ENCODE measurements at places on chromosomes 4 and X. TPM values are rescaled to one million over a fixed set of nuclear protein-coding genes. Genes with fewer than 3 reads are reported as not detected.
A peak's percentile ranks its signal among the peaks of the same experiment; 100 is the strongest.

The UGT2B15 gene
- not detected for total RNA-seq

- DNase-seq = peak; percentile 55
Observed at GRCh38 chrX:123859409-123859845, 426 bp upstream of the XIAP start.

DNA sequence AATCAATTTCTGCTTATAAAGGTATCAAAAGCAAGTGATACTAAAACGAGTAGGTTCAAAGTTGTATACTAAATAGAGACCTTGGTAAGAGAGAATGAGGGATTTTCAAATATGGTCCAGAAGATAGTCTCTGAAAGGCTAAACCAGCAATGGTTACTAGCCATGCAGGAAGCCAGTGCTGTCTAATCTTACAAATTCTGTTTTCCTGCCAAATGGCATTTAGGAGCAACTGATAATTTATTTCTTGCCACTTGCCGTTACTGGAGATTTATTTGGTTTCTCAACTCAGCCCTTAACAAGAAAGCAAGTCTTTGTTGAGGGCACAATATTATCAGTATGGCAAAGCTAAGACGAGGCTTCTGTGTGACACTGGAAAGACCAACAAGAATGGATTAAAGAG is 47.2 kb downstream of the MAP7D3 start:
- DNase-seq = no peak

The JADE3 gene
- total RNA-seq = 12.8 TPM

DNA sequence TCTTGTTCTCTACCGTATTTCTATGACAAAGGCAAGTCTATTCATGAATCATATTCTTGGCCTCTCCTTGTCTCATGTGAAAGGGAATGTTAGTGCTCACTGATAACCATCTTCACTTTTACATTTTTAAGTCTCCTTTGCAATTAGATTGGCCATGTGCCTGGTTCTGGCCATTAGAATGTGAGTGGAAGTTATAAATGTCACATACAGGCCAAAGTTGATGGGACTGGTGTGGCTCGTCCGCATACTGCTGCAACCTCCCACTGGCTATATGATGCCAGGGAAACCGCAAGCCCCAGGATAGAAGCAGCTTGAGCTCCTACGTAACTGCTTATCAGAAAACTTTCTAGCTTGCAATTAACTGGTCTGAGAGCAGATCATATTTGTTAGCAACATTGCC is 86.1 kb downstream of the MAGEC1 start:
- no peak for DNase-seq

GRCh38 chr4:103095080-103095479 is 4.6 kb downstream of the BDH2 start:
- no peak for DNase-seq

DNA sequence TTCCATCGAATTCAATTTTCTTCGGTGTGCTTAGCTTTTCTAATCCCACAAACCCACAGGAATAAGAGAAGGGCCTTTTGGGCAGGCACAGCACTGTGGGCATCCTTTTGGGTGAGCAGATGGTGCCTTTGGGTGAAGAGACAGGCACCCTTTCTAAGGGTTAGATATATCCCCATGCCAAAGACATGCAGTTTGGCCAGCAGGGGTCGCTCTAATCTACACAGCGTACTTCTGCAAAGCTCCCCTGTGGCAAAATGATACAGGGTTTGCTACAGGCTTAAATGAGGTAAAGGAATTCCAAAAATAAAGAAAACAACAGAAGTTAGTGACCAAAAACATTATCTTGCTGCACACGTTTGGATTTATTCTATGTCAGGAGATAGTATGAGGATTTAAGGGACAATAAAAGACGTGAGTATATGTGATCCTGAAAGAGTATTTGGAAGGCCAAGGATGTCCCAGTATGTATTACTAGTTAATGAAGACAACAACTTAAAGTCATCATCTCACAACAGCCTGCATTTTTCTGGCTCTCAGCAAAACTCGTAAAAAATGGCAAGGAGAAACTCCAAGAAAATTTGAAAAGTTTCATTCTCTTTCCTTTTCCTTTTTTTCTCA is 49.5 kb downstream of the PHEX start:
- peak; percentile 67 for DNase-seq
